ENCODE measurements at places on chromosomes 16 and 17.

DNA sequence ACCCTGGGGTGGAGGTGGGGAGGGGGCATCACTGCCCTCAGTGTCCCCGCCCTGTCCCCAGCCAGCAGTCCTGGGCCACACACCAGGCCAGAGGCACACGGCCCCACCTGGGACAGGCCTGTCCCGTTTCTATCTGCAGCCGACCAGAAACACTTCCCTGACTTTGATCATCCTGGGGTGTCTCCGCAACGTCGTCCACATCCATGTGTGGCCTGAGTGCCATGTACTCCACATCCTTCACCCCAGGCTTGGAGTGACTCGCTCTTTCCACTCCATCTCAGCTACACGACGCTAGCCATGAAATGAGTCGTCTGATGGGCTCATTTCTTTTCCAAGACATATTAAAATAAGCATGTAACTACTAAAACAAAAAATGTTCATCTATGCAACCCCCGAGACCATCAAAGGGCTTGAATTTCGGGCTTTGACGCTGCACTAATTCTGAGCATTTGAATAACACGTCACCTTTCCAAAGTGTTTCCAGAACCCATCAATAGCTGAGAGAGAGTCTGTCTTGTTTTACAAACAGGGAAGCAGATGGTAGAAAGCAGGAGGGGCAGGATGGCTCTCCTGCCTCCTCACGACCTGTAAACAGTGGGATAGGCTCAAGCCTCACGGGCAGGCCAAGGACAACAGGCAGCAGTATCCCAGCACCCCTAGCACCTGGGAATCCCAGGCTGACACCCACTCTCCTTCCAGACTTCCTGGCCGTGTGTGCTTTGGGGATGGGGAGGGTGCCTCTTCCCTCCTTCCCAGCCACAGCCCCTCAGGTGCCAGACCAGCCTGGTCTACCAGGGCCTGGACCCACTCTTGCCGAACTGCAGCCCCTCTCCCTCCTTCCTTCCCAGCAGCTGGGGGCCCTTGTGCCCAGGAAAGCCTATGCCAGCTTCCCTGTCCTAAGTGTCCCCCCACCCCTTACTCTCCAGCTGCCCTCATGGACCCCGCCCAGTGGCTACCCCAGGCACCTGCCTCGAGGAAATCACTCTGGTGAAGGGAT lies 20.0 kb upstream of the RASD1 start:
- no peak for DNase-seq

DNA sequence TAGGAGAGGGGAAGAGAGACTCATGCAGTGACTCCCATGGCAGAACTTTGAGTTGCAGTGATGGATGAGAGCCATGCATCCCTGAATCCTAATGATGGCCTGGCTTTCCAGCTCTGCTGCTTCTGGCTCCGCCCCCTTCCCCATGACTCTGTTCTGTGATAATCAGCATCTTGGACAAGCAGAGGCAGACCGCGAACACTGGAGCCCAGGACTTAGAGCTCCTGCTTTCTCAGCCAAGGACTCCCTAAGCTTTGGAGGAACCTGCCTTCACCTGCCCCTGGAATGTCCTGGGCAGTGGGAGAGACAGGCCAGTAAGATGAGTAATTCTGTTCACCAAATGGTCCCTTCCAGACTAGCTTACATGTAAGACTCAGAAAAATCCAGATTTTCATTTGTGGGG lies 12.5 kb downstream of the CCDC92B start:
- DNase-seq = no peak

GRCh38 chr17:11997972-11998233 lies 628 bp upstream of the ZNF18 start:
- DNase-seq = no peak

DNA sequence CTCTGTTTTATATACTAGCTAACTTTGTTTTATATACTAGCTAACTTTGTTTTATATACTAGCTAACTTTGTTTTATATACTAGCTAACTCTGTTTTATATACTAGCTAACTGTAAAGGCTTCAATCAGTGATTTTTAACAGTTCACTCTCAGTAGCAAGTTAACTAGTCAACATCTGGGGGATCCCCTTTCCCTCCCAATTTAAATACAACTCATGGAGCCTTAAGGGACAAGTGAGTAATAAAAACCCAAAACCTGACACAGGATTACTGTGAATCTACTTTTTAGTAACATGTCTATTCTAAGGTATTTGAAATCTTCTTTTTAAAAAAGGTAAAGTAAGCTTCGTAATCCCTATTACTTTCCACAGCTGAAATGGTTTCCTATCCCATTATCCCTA lies 32.2 kb downstream of the FAM222B start:
- DNase-seq = no peak

- DNase-seq = no peak
Observed at GRCh38 chr16:34648-34987, 18.8 kb downstream of the POLR3K start.

- no peak for DNase-seq
Observed at GRCh38 chr16:72905581-72905980, 142.3 kb downstream of the ZFHX3 start.

DNA sequence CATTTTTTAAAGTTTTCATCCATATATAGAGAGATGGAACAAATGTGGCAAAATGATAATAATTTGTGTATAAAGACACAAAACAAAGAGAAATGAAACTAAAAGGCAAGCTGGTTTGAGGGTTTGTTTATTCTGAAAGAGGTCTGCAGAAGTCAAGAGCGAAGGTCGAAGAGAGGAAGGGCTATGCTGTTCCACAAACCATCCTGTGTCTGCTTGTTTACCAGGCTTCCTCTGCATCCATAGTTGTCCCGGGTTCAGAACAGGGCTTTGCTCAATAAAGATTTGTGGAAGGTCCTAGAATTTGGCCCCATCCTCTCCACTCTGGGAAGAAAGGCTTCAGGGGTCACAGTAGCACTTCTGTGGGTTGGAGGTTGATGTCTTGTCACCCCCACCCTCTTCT lies 2.4 kb upstream of the MARVELD3 start:
- no peak for DNase-seq

DNA sequence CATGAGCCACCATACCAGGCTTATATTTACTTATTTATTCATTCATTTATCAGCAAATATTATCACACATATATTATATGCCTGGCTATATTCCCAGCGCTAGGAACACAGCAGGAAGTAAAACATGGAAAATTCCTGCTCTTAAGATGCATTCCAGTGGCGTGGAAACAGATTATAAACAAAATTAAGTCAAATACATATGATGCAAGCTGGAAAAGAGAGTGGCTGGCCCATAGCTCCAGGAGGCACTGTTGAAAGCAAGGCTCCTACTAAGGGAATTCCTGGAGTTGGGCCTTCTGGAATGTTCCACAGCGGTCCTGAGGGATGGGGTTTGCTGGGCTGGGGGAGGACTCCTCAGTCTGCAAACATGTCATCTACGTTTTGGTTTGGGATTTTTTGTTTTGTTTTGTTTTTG lies 18.4 kb downstream of the ADCY9 start:
- no peak for DNase-seq

- peak; percentile 10 for DNase-seq
Observed at GRCh38 chr17:17749921-17750320, 68.7 kb downstream of the RAI1 start.

DNA sequence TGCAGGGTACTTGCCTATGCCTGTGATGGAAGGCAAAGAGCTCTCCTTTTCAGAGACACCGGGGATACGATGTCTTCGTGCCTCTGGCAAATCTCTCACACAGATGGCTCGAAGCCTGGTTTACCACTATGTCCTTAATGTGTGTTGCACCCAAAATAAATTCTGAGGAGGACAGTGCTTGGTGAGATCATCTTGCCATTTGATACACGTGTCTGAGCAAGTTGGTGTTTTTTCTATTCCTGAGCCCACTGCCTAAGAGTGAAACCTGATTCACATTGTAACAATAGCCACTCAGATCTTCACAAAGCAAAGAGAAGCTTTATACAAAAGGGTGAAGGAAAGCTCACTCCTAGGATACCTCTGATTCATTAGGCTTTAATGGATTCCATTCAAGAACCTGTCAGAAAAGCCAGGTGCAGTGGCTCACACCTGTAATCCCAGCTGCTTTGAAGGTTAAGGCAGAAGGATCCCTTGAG lies 33.1 kb upstream of the AKAP1 start:
- DNase-seq = no peak

GRCh38 chr17:11825572-11826209 lies 171.6 kb downstream of the ZNF18 start:
- DNase-seq = no peak

DNA sequence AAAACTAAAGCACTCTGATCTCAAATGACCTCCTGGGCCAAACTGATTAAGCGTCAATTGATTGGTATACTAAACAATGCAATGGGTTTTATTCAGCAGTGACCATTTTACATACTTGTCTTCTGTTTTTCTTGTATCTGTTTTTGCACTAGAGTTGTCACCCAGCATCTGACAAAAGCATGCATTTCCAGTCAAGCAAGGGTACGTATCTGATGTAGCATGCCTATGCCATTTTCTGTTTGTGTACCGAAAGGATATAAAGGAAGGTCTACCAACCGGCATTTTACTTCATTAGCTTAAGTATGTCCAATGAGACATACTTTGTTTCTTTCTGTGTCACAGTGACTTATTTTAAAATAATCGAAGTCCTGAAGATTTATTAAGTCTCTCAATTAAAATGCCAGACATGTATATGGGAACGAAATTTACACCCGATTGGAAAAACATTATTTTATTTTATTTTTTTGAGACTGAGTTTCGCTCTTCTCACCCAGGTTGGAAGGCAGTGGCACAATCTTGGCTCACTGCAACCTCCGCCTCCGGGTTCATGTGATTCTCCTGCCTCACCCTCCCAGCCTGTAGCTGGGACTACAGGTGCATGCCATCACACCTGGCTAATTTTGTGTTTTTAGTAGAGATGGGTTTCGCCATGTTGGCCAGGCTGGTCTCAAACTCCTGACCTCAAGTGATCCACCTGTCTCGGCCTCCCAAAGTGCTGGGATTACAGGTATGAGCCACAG lies 7.5 kb downstream of the TOB1 start:
- DNase-seq = no peak

GRCh38 chr17:63275971-63276745 lies 169.9 kb downstream of the CYB561 start:
- no peak for DNase-seq

GRCh38 chr17:74971069-74971841 lies 1.3 kb downstream of the HID1 start:
- no peak for DNase-seq

GRCh38 chr17:13272296-13272695 lies 254.5 kb upstream of the ELAC2 start:
- DNase-seq = no peak

GRCh38 chr16:89316701-89317100 lies 99.2 kb downstream of the ZNF778 start:
- DNase-seq = no peak

GRCh38 chr17:80829166-80829813 lies 162.4 kb upstream of the CHMP6 start:
- no peak for DNase-seq

- no peak for DNase-seq
Observed at GRCh38 chr17:17183744-17184143, 22.4 kb downstream of the PLD6 start.

GRCh38 chr17:40278414-40278813 lies 9.3 kb upstream of the CDC6 start:
- no peak for DNase-seq

- no peak for DNase-seq
Observed at GRCh38 chr16:4433228-4433627, 7.6 kb downstream of the DNAJA3 start.

DNA sequence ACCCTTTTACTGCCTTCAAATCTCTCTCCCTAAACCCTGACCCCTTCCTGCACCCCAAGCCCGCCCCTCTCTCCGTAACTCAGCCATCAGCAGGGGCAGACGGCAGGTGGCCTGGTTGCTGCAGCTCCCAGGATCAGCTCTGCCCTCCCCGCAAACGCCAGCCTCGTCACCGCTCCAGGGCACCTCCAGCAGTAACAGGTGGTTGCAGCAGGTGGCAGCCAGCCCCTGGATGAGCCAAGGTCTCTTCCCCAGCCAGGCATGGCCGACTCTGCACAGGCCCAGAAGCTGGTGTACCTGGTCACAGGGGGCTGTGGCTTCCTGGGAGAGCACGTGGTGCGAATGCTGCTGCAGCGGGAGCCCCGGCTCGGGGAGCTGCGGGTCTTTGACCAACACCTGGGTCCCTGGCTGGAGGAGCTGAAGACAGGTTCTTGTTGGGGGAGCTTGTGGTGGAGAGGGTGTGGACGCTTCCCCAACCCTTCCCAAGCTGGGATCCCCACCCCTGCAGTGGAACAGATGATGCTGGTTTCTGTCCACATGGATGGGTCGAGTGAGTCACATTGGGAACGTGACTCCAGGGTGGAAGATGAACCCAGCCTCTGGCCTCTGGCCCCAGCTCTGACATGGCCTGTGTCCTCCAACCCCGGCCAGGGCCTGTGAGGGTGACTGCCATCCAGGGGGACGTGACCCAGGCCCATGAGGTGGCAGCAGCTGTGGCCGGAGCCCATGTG lies 558 bp downstream of the HSD3B7 start:
- no peak for DNase-seq

DNA sequence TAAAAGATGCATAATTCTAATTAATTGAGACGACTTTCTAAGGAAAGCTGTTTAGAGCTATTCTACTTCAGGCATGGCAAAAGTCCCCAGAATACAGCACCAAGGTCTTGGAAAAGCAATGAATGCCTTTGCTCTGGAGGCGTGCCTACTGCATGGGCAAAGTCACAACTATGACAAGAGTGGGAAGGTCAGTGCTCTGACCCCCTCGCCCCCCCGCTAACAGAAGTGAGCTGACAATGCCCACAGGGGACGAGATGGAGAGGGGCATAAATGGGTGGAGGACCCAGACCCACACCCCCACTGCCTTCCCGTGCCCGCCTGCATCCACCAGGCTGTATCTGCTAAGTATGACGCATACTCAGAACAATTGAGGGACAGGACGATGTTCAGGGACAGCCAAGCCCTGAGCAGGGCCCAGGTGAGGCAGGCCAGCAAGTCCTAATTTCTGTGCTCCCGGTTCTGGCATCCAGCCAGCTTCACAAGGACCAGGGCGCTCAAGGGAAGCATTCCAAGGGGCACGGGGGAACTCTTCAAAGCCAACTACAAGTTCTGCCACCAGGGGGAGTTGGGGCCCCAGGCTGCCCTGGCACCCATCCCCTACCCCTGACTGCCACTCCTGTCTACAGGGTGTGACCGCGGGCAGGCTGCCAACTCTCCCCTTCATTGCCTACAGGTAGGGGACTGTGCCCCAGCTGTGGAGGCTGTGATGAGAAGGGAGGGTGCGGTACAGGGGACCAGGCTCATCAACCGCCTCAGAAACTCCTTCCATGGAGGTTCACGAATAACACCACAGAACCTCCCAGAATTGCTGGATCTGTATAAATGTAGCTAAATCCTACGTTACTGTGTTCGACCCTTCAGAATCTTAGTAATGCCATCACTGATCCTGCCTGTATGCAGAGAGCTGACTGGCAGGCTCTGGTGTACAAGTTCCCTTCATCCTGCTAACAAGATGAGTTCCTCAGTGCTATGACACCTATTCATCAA lies 20.8 kb downstream of the NPRL3 start:
- peak; percentile 40 for DNase-seq

Data from stimulated activated CD8-positive, alpha-beta memory T cell treated with anti-CD3 and anti-CD28 coated beads, Interleukin-4, amount 100 ng/mL, for 1 hour (primary cell).